HFFc6 (cell line): ENCODE measurements at places on chromosomes 2 and 18. TPM values are rescaled to one million over a fixed set of nuclear protein-coding genes. Genes with fewer than 3 reads are reported as not detected.

DNA sequence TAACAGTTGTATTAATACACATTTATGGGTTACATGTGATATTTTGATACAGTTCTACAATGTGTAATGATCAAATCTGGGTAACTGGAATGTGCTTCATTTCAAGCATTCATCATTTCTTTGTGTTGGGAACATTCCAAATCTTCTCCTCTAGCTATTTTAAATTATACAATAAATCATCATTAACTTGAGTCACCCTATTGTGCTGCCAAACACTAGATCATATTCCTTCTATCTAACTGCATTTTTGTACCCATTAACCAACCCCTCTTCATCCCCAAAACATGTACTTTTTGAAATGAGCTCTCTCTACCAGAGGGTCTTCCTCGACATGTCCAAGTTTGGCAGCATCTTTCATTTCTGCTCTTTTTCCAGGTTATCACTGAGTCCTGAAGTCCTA is 81.1 kb upstream of the TTC39C start:
- H3K27ac ChIP-seq, result no peak overlapping the region
- H3K4me1 ChIP-seq, result peaks cover 22% of the 10 kb centered on the region
- H3K4me3 ChIP-seq, result no peak overlapping the region

DNA sequence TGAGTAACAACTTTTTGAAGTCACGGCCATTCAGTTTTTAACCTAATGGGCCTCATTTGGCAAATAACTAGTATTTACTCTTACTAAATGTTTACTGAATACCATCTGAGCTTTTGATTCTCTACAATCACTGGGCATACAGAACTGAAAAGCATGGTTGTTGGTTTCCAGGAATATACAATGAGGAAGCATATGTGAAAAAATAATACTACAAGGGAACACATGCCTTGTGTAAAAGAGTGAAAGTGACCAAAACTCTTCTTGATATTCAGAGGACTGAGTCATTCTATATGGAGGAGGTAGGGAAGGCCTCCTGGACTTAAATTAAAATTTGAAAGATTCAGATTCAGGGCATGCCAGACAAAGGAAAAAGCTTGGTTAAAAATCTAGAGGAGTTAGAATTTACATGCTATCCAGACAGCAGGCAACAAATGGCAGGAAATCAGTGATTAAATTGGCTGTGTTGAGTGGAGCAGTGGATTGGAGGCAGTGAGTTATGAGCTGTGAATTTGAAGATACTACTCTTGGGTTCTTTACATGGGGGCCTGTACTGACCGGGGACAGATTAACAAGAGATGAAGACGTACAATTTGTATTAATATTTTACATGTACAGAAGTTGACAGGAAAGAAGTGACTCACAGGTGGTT is 53.6 kb upstream of the NRXN1 start:
- no peak for DNase-seq
- no peak overlapping the region for H3K4me3 ChIP-seq
- no peaks in the 10 kb centered on the region for H3K36me3 ChIP-seq
- H3K4me1 ChIP-seq, result no peaks in the 10 kb centered on the region
- H3K27ac ChIP-seq, result no peak overlapping the region

TBR1 gene
- not detected in 3 replicates for total RNA-seq

- no peak overlapping the region for H3K4me3 ChIP-seq
- DNase-seq, result no peak
- H3K4me1 ChIP-seq, result peaks cover 35% of the 10 kb centered on the region
- H3K27me3 ChIP-seq, result no peaks in the 10 kb centered on the region; the same call in 1 of the 2 replicates
Measured at GRCh38 chr2:168253379-168253778, 6.0 kb upstream of the STK39 start.

DNA sequence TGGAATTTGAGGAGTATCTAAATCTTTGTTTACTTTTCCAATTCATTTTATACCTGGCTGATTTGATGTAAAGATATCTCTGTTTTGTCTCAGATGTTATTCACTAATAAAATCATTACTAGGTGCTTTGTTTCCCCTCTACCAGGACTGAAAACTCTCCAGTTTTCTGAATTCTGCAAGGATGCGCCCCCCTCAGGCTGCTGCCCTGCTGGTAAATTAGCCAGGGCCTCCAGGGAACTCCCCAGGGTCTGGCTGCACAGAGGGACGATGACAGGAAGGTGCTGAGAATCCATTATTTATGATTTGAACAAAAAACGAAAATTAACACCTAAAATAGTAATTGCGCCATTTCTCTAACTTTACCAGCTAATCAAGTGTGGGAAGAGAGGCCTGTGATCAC is 541.2 kb upstream of the POU3F3 start:
- no peaks in the 10 kb centered on the region for H3K4me1 ChIP-seq
- DNase-seq, result no peak
- H3K27me3 ChIP-seq, result no peaks in the 10 kb centered on the region
- no peaks in the 10 kb centered on the region for H3K36me3 ChIP-seq

- H3K4me3 ChIP-seq, result peak overlapping the region; percentile 25
- peaks cover 96% of the 10 kb centered on the region for H3K4me1 ChIP-seq
- H3K36me3 ChIP-seq, result peaks cover 93% of the 10 kb centered on the region
- H3K27me3 ChIP-seq, result peaks cover 7% of the 10 kb centered on the region; the same call in 1 of the 2 replicates
- H3K27ac ChIP-seq, result peak overlapping the region; percentile 84
Measured at GRCh38 chr2:37645362-37645761, 26.1 kb downstream of the CDC42EP3 start.

PROC gene
- total RNA-seq, result not detected in 3 replicates

C2orf80 gene
- not detected in 2 replicates for total RNA-seq

- no peak for DNase-seq
- H3K4me3 ChIP-seq, result no peak overlapping the region
- H3K27ac ChIP-seq, result no peak overlapping the region
- H3K27me3 ChIP-seq, result peaks cover 4% of the 10 kb centered on the region; the same call in 1 of the 2 replicates
- peaks cover 45% of the 10 kb centered on the region for H3K4me1 ChIP-seq
- peaks cover 8% of the 10 kb centered on the region for H3K36me3 ChIP-seq
Measured at GRCh38 chr2:71714601-71715240, 261.4 kb downstream of the DYSF start.

- H3K36me3 ChIP-seq, result no peaks in the 10 kb centered on the region
- H3K4me1 ChIP-seq, result no peaks in the 10 kb centered on the region
- H3K27ac ChIP-seq, result no peak overlapping the region
- no peak for DNase-seq
Measured at GRCh38 chr2:239202836-239203235, 198.0 kb downstream of the HDAC4 start.

DNA sequence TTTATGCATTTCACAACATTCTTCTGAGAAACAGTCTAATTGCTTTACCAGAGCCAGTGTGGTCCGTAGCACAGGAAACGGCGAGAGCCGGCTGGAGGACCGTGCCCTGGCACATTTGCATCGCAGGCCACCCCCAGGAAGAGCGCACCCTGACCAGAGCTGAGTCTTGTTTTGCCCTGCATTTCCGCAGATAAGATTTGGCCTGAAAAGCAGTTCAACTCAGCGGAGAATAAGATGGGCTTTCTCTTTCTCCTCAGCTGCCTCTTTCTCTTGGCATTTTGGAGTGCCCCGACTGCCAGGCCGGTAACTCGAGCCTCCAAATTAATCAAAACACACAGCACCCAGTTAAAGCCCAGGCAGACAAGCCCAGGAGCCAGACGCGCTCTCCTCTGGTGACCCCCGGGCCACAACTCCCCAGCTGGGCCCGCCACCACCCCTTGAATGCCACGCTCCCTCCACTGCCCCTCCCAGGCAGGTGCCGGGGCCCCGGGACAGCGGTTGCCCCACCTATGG is 464 bp downstream of the COL4A4 start:
- H3K27ac ChIP-seq, result no peak overlapping the region
- peaks cover 6% of the 10 kb centered on the region for H3K4me1 ChIP-seq
- no peaks in the 10 kb centered on the region for H3K36me3 ChIP-seq
- peak overlapping the region; percentile 66 for H3K4me3 ChIP-seq

DLX1 gene
- total RNA-seq, result 9.3 to 14.0 TPM (median 13.8 TPM) in 3 replicates

DNA sequence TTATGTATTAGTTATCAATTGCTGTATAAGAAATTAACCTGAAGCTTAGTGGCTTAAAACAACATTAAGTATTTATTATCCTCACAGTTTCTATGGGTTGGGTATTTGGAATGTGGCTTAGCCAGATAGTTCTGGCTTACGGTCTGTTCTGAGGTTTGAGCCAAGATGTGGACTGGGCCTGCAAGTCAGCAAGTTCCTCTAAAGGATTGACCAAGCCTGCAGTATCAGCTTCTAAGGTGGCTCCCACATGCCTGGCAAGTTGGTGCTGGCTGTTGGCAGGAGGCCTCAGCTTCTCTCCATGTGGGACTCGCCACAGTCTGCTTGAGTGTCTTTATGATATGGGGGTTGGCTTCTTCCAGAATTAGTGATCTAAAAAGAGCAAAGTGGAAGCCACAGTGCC is 45.0 kb upstream of the TCF4 start:
- no peak overlapping the region for H3K4me3 ChIP-seq
- no peak overlapping the region for H3K27ac ChIP-seq
- H3K4me1 ChIP-seq, result peaks cover 30% of the 10 kb centered on the region
- no peak for DNase-seq
- no peaks in the 10 kb centered on the region for H3K27me3 ChIP-seq

DNA sequence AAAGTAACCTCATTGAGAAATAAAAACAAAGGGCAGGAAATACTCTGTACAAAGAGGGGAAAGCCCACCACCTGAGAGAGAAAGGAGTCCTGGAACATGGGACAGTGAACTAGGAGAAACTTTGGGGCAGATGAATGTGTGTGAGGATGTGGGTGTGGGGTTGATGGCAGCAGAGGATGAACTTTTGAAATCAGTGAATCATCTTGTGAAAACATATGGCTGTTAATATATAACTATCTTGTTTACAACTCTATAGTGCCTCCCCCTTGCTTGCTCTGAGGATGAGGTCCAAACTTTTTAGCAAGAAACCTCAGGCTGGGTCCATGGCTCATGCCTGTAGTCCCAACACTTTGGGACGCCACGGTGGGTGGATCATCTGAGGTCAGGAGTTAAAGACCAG is 171.8 kb upstream of the LHCGR start:
- H3K4me1 ChIP-seq, result no peaks in the 10 kb centered on the region
- no peak overlapping the region for H3K27ac ChIP-seq
- H3K4me3 ChIP-seq, result no peak overlapping the region
- no peaks in the 10 kb centered on the region for H3K36me3 ChIP-seq
- no peak for DNase-seq
- H3K27me3 ChIP-seq, result no peaks in the 10 kb centered on the region

TUBB8B gene
- total RNA-seq, result not detected in 3 replicates

DNA sequence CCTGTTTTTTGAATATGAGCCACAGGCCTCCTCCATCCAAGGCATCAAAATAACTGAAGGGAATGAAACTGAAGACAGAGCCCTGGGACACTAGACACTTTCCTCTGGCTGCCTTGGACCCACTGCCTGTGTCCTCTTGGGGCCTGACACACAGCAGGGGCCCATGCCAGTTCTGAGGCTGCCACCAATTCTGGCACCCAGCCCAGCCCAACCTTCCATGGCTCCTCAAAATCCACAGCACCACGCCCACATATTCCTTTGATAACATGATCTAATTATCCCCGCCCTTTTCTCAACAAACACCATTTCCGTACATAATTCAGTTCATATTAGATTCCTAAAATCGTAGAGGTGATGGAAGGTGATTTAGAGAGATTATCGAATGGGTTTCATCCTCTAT is 64.2 kb downstream of the EMX1 start:
- H3K27ac ChIP-seq, result no peak overlapping the region
- no peak overlapping the region for H3K4me3 ChIP-seq
- H3K4me1 ChIP-seq, result peaks cover 25% of the 10 kb centered on the region
- no peak for DNase-seq
- H3K27me3 ChIP-seq, result no peaks in the 10 kb centered on the region; the same call in none of the 2 replicates
- H3K36me3 ChIP-seq, result peaks cover 14% of the 10 kb centered on the region; the same call in 1 of the 2 replicates

GRCh38 chr2:101748000-101748399 is 50.5 kb downstream of the MAP4K4 start:
- peaks cover 80% of the 10 kb centered on the region for H3K4me1 ChIP-seq
- H3K4me3 ChIP-seq, result no peak overlapping the region
- DNase-seq, result no peak

AGXT gene
- not detected in 3 replicates for total RNA-seq

GRCh38 chr2:200223205-200223784 is 83.2 kb upstream of the SPATS2L start:
- H3K27ac ChIP-seq, result no peak overlapping the region
- no peaks in the 10 kb centered on the region for H3K36me3 ChIP-seq
- peaks cover 6% of the 10 kb centered on the region for H3K27me3 ChIP-seq
- peak; percentile 10 for DNase-seq
- no peak overlapping the region for H3K4me3 ChIP-seq
- peaks cover 11% of the 10 kb centered on the region for H3K4me1 ChIP-seq

MATN3 gene
- 0.76 and 1.1 TPM in 2 replicates for total RNA-seq

GRCh38 chr2:31228717-31229116 is 5.2 kb upstream of the EHD3 start:
- no peak for DNase-seq
- peaks cover 14% of the 10 kb centered on the region for H3K27me3 ChIP-seq
- H3K27ac ChIP-seq, result no peak overlapping the region
- no peak overlapping the region for H3K4me3 ChIP-seq
- no peaks in the 10 kb centered on the region for H3K36me3 ChIP-seq

DNA sequence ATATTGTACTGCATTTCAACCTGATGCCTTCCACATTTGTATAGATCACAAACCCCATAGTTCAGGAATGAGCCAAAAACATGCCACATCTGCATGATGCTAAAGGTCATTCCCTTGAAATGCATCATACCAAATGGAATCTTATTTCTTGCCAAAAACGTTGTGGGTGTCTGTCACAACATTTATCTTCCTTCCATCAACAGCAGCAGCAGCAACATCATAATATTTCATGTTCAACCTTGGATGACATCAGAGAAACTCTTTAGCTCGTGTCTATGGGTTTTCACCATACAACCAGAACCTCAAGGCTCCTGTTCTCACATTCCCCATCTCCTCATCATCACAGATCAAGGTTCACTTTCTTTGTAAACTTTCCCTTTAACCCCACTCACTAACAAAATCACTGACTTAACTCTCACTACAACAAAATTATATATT is 221.3 kb upstream of the CTAGE1 start:
- 0 out of 2 replicates have a peak overlapping the region, but pooled peaks have one; percentile 4 for H3K4me3 ChIP-seq
- peaks cover 39% of the 10 kb centered on the region for H3K4me1 ChIP-seq
- H3K36me3 ChIP-seq, result peaks cover 5% of the 10 kb centered on the region; the same call in 1 of the 2 replicates

GRCh38 chr18:5879479-5879882 is 15.8 kb downstream of the TMEM200C start:
- H3K27ac ChIP-seq, result no peak overlapping the region
- H3K36me3 ChIP-seq, result no peaks in the 10 kb centered on the region
- no peak overlapping the region for H3K4me3 ChIP-seq
- DNase-seq, result peak; percentile 48

GRCh38 chr2:236173729-236174607 is 5.8 kb upstream of the GBX2 start:
- no peak overlapping the region for H3K4me3 ChIP-seq
- H3K27ac ChIP-seq, result no peak overlapping the region
- peaks cover 41% of the 10 kb centered on the region for H3K27me3 ChIP-seq
- no peaks in the 10 kb centered on the region for H3K36me3 ChIP-seq
- H3K4me1 ChIP-seq, result peaks cover 40% of the 10 kb centered on the region
- no peak for DNase-seq

DNA sequence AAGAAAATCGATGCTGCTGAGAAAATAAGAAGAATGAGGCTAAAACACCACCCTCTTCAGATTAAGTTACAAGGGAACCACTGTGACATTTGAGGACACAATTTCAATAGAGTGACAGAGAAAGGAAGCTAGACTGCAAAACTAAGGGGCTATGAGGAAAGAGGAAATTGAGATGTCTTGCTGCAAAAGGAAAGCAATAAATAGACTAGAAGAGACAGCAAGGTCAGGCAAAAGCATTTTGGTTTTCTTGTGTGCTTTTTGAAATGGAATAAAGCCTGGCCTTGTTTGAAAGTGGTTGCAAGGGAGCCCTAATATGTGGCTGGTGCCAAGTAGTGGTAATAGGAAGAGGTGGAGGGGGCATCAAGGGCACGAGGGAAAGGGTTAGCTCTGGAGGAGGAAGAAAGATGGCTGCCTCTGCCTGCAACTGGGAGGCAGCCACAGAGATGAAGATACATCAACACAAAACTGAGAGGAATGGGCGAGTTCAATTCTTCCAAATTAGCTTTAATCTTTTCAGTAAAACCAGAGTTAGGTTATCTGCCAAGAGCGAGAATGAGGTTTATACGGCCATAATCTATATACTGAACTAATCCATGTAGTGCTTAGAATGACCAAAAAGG is 1.2 kb upstream of the MRO start:
- no peak overlapping the region for H3K27ac ChIP-seq
- H3K36me3 ChIP-seq, result no peaks in the 10 kb centered on the region
- H3K27me3 ChIP-seq, result peaks cover 1% of the 10 kb centered on the region
- no peaks in the 10 kb centered on the region for H3K4me1 ChIP-seq
